ENCODE measurements at places on chromosomes 7 and 10.

GRCh38 chr10:130137659-130138478, 1.7 kb downstream of the GLRX3 start:
- no peak for DNase-seq

DNA sequence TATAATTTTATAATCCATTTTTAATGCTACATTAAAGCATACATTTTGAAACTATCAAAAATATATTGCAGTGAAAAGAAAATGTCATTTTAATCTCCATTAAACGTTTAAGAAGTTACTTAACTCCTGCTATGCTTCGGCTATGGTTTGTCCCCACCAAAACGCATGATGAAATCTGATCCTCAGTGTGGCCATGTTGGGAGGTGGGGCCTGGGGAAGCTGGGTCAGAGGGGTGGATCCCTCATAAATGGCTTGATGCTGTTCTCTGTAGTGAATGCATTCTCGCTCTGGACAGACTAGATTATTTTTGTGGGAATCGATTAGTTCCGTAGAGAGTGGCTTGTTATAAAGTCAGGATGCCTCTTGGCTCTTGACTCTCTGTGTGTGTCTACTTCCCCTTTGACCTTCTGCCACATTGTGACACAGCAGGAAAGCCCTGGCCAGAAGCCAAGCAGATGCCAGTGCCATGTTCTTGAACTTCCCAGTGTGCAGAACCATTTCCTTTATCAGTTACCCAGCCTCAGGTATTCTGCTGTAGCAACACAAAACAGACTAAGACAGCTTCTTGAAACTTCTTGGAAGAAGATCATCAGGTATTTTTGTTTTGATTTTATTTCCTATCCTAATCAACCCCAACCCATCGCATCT, 77.8 kb downstream of the TCERG1L start:
- no peak for DNase-seq

DNA sequence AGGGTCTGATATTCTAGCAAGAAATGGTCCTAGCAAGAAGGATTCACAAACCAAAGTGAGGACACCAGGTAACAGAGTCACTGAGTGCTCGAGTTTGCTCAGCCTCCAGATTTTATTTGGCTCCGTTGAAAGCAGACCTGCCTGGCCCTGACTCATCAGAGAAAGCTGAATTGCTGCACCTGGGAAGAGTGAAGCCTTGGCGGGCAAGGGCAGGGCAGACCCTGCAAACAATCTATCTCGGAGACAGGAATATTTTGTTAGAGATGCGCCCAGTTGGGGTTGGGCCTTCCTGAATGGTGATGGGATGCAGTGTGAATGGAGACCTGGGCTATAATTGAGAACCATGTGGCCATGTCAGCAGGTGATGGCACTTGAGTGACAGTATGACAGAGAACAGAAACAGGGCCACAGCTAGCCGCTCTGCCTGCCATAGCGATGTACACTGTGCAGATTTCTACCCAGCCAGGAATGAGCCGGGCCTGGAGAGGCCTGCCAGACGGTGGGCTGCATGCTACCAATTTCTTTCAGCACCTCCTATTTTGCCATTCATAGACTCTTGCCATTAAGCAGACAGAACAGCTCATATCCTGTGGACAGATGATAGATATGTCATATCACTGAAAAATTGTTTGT, 744.2 kb downstream of the LRMDA start:
- no peak for DNase-seq

- DNase-seq, result no peak
These were observed 2.2 kb upstream of the ZNF239 start for GRCh38 chr10:43576580-43576979.

- DNase-seq, result no peak
These were observed 85.4 kb downstream of the CDK14 start for GRCh38 chr7:90681336-90682022.

DNA sequence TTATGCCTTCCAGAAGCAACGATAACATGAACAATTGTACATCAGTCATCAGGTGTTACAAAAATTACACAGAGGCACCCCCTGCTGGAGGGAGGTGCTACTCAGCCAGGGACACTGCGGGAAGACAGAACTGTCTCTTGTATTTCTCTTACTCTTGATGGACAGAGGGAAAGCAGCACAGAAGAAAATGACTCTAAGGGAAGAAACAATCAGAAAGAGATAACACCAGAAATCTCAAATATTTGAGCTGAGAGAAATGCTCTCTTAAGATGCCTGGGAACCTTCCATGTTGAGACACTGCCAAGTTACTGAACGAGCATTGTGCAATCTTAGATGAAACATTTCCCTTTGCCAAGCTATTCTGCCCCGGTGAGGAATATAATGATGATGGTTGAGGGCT, 227.6 kb upstream of the NPSR1 start:
- DNase-seq, result no peak

DNA sequence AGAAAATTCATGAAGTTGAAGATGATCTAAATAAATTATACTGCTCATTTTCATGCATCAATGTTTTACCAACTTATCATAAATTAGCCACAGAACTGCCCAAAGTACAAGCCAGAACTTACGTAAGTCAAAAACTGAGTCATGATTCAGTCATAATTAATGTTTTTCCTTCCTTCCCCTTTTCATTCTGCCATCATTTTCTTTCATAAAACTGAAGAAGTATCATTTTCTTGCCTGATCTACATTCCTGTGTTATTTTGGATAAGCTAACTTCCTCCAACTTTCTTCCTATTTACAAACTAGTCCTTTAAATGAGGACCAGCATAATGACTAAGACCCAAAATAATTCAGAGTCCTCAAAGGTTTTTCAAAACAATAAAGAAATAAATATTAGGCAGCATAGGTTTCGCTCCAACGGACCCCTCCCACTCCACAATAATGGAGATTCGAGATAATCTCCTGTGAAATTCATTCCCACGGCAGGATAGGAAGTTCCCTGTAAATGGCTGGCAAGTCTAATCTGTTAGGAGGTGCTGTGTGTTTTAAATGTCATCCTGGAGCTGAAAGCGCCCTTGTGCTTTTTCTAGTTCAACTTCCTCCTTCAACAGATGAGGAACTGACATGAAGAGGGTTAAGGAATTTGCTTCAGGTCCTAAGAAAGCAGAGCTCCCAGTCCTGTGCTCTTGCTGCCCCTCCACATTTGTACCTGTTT, 218.9 kb downstream of the DOCK4 start:
- no peak for DNase-seq

DNA sequence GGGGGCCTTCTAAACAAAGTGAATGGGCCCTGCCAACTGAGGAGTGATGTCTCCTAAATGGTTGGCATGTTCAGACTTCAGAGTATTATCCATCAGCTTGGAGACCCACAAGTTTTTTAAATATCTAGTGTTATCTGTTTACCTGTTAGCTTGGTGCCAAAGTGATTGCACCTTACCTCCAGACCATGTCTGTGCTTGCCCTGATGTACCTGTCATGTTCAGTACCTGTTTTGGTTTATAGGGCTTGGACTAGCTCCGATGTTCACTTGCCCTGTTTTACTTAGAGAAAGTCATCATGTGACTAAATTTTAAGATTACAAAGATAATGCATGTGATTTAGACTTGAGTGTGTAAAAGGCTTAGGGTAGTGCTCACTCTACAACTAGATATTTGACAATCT, 67.7 kb downstream of the CNNM2 start:
- DNase-seq, result no peak

DNA sequence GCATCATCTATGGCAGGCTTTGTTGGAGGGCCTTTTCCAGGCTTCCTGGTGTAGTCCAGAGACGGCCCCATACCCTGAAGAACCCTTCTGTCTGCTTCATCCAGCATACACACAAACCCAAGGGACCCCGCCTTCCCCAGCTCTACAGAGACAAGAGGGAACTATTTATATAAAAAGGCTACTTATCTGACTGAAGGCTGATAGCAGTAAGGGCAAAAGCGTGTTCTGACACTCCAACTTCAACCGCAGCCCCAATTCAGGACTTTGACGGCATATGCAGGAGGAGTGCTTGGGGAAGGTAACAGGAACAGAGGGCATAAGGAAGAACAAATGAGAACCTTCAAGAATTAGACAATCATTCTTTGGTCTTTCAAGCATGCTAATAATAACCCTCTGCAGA, 21.0 kb downstream of the GNA12 start:
- no peak for DNase-seq

DNA sequence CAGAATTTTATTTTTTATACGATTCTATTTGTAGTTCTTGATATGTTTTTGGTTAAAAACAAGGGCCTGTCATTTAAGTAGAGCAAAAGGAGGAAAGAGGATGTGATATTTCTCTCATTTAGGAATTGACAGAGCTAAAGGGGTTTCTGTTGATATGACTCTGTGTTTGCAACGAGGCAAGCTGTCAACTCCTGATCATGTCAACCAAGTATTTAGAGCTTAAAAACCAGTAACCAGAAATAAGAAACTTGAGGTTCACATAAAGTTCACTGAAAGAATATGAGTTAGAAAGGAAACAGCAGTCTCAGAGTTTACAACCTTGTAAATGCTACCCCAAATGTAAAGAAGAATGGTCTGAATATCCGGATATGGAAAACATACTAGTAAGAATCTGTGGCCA, 434.2 kb downstream of the PARD3 start:
- DNase-seq, result no peak

GRCh38 chr7:268991-269390, 21.0 kb upstream of the FOXL3 start:
- DNase-seq, result no peak

DNA sequence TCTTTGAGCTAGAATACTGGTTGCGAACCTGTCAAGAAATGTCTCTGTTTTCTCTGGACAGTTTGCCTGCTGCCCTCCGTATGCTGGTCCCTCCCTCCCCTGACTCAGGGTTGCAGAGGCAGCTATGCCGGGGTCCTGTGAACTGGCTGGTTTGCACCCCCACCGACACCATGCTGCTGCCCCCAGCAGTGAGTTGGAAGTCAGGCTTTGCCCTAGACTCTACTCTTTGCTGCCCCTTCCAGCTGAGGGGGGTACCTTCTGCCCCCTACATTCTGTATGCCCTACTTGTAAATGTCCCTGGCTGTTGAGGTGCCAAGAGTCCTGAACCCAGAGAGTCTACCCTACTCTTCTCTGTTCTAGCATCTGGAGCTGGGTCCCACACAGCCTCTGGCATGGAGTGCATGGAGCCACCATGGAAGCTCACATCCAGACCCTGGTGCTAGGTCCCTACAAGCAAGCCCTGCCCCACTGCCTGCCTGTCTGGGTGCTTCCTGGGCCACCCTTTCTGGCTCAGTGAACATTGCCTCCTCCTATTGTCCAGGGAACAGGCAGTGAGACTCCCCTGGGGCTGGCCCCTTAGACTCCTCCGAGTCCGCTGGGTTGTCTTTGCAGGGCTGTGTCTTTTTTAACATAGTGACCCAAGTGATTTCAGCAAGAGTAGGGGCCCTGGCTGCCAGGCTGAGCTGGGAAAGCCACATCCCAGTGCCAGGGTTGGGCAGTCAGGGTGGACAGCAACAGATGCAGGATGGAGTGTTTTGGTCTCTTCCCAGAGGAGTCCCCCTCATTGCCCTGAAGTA, 138.9 kb downstream of the ADCY1 start:
- DNase-seq, result no peak

GRCh38 chr7:118202061-118202460, 18.1 kb downstream of the LSM8 start:
- no peak for DNase-seq

- DNase-seq, result peak; percentile 38
These were observed 576 bp upstream of the CSGALNACT2 start for GRCh38 chr10:43137717-43138020.

DNA sequence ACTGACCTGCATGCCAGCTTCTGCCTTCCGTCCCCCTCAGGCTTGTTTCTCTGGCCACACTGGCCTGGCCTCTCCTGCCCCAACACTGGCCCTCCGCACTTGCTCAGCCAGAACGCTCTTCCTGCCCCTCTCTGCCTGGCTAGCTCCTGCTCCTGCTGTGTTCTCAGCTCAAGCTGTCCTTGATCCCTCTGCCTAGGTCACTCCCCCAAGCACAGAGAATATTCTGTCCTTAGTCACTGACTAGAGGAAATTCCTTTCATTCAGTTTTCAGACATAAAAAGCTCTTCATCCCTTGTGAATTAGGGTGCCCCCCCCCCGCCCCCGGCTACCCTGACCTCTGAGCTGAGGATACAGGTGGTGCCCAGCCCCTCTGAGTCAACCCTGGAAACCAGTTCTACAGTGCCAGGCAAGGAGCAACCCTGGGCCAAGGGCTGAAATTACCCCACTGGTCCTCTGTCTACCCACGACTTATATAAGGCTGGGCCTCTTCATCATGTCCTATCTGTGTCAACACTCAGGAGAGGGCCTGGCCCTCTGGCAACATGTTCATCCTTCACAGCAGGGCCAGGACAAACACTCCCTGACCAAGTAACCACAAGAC, 6.6 kb upstream of the SGPL1 start:
- no peak for DNase-seq

DNA sequence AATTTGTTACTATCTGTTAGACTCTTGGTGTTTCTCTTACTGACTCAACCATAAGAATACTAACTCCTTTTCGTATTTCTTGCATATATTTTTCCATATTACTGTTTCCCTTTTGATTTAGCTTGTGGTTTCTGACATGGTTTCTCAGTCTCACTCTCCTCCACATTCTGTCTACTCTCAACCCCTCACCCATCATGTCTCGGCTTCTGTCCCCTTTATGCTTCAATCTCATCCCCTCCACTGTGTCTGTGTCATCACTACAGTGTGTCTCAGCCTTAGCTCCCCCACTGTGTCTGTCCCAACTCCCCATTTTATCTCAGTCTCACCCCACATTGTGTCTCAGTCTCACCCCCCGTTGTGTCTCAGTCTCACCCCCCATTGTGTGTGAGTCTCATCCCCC, 126.9 kb downstream of the VIPR2 start:
- DNase-seq, result no peak

- no peak for DNase-seq
These were observed 12.0 kb upstream of the CRHR2 start for GRCh38 chr7:30694218-30694745.

DNA sequence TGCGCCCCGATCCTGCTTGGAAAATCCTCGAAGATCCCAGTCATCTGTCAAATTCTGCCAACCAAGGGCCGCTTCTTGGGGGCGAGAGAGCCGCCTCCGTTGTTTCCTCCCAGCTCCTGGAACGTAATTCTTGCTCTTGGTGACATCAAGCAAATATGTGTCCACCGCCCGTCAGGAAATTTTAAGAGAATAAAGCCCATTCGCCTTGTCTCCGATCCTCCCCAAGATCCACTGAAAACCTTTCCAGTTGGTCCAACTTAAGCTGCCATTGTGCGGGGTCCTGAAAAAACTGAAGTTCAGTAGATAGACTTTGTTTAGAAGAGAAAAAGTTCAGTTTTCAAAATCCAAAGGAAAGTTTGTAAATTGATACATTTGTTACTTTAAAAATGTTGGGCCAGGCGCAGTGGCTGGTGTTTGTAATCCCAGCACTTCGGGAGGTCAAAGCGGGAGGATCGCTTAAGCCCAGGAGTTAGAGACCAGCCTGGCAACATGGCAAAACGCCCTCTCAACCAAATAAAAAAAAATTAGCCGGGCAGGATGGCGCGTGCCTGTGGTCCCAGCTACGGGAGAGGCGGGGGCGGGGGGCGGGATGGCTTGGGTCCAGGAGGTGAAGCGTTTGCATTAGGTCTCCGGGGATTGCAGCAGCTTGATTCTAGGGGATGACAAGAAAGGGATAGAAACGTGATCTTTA, 1.0 kb upstream of the ZNF800 start:
- no peak for DNase-seq

DNA sequence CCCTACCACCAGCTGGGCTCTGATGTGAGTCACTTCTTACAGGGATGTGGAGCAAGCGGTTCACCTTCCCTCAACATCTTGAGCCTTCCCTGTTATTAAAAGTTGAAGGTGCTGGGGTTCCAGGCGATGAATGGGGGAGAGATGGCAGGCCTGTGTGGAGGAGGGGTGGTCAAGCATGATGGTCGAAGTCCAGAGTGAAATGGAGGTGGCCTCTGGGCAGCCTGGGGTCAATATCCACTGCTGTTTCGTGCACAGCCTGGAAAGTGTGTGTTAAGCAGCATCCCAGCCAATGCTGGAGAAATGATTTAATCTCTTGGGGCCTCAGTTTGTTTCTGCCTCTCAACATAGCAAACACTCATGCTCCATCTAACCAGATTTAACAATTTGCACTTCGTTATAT, 33.7 kb upstream of the DMBT1 start:
- no peak for DNase-seq

Measured in stimulated activated CD4-positive, alpha-beta T cell treated with anti-CD3 and anti-CD28 coated beads, Interleukin-12 subunit alpha, Interleukin-12 subunit beta, amount 100 ng/mL, for 4 hours (primary cell).